ENCODE measurements at places on chromosomes 1 and 21. TPM values are rescaled to one million over a fixed set of nuclear protein-coding genes. Genes with fewer than 3 reads are reported as not detected.
A peak's percentile ranks its signal among the peaks of the same experiment; 100 is the strongest.

The CLDN14 gene
- not detected for total RNA-seq

The LRRC38 gene
- not detected for total RNA-seq

The OPRD1 gene
- total RNA-seq, result not detected

The KRTAP13-2 gene
- total RNA-seq, result not detected

The SCAF4 gene
- 20.0 TPM for total RNA-seq

The AIRE gene
- not detected for total RNA-seq

The ESRRG gene
- 135 TPM for total RNA-seq

The POGZ gene
- 17.4 TPM for total RNA-seq

The KANK4 gene
- 3.9 TPM for total RNA-seq

The CEP85 gene
- 10.3 TPM for total RNA-seq

The MYCL gene
- not detected for total RNA-seq

DNA sequence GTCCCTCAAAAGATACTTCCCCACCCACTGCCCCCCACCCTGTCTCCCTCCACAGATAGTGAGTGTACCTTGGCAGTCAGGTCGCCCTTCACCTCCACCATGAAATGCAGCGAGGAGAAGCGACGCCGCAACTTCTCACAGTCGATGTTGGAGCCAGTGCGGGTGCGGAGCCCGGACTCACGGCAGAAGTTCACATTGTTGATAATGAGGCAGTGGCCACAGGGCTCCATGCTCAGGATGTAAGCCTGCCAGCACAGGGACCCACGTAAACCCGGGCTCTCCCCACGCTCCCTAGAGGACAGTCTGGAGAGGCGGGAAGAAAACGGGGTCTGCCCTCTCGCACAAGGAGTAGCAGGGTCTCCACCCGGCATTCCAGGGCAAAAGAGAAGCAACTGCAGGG is 17.2 kb downstream of the CASP9 start:
- no peak overlapping the region for H3K4me3 ChIP-seq
- no peaks in the 10 kb centered on the region for H3K27me3 ChIP-seq
- peaks cover 61% of the 10 kb centered on the region for H3K36me3 ChIP-seq
- DNase-seq, result no peak
- no peak overlapping the region for H3K27ac ChIP-seq
- no peaks in the 10 kb centered on the region for H3K4me1 ChIP-seq

DNA sequence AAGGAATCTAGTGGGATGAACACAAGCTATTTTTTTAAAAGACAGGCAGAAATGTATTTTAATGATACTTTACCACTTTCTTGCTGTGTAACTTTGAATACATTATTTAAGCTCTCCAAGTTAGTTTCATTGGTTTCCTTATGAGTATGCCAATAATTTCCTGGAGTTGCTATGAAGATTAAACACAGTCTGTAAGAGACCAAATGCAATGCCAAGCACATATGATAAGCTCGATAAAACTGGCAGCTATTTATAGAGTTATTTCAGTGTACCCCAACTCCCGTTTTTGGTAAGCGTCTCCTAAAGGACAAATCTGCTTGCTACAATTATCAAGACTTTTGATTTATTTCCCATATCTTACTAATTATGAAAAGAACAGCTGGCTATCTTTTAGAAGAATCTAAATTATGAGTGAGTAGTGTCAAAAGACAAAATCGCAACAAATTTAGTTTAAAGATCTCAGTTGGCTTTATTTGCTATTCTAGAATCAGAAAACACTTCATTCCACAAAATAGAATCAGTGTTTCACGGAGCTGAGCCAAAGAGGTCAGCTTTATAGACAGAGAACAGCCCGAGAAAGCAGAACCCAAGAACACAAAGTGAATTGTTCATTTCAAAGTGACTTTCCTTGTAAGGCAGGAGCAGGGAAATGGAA is 7.2 kb upstream of the MAP10 start:
- no peak overlapping the region for H3K4me3 ChIP-seq
- no peak overlapping the region for H3K27ac ChIP-seq
- DNase-seq, result no peak
- no peaks in the 10 kb centered on the region for H3K27me3 ChIP-seq

DNA sequence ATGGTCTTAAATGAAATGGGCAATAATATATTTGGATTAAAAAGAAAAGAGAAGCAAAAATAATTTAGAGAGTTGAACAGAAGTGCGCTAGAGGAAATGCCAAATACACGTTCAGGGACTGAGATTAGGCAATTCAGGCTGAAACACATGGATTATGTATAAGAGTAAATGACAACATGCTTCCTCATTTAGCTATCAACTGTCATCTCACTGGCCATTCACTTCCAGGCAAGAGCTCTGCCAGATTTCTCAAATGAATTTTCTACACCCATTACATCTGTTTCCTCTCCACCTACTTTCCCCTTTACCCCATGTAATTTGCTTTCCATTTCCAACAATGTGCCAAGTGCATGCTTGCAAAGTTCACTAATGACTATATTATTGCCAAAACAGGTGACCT is 582.4 kb downstream of the LTN1 start:
- no peaks in the 10 kb centered on the region for H3K4me1 ChIP-seq
- H3K27ac ChIP-seq, result no peak overlapping the region
- H3K27me3 ChIP-seq, result no peaks in the 10 kb centered on the region
- no peak for DNase-seq
- no peaks in the 10 kb centered on the region for H3K36me3 ChIP-seq
- H3K4me3 ChIP-seq, result no peak overlapping the region

- H3K36me3 ChIP-seq, result no peaks in the 10 kb centered on the region
- H3K4me3 ChIP-seq, result no peak overlapping the region
- H3K27ac ChIP-seq, result no peak overlapping the region
These were observed 27.1 kb upstream of the PLXNA2 start for GRCh38 chr1:208271236-208271635.

DNA sequence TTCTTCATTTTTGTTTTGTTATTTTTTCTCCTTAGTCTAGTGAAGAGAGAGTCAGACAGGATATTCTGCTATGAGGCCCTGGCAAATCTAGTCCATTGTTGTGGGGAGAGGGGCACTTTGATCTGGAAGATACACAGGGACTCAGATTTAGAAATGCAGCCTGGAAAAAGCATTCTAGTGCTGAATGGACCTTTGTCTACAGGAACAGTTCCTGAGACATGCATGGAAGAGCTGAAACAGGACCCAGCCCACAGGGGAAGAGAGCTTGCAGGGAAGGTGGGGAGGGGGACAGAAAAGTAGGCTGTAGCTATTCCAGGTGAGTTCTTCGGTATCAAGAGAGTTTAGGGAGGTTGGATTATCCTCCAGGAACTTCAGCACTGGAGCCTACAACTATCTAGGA is 98.5 kb downstream of the AKT3 start:
- H3K27me3 ChIP-seq, result no peaks in the 10 kb centered on the region
- DNase-seq, result no peak
- H3K4me3 ChIP-seq, result no peak overlapping the region
- H3K36me3 ChIP-seq, result no peaks in the 10 kb centered on the region
- no peak overlapping the region for H3K27ac ChIP-seq
- peaks cover 20% of the 10 kb centered on the region for H3K4me1 ChIP-seq

- peaks cover 11% of the 10 kb centered on the region for H3K4me1 ChIP-seq
- H3K27ac ChIP-seq, result peak overlapping the region; percentile 64
- peaks cover 12% of the 10 kb centered on the region for H3K36me3 ChIP-seq
- peak overlapping the region; percentile 37 for H3K4me3 ChIP-seq
- DNase-seq, result no peak
- H3K27me3 ChIP-seq, result no peaks in the 10 kb centered on the region
These were observed 48.0 kb downstream of the TOR3A start for GRCh38 chr1:179129702-179130473.

DNA sequence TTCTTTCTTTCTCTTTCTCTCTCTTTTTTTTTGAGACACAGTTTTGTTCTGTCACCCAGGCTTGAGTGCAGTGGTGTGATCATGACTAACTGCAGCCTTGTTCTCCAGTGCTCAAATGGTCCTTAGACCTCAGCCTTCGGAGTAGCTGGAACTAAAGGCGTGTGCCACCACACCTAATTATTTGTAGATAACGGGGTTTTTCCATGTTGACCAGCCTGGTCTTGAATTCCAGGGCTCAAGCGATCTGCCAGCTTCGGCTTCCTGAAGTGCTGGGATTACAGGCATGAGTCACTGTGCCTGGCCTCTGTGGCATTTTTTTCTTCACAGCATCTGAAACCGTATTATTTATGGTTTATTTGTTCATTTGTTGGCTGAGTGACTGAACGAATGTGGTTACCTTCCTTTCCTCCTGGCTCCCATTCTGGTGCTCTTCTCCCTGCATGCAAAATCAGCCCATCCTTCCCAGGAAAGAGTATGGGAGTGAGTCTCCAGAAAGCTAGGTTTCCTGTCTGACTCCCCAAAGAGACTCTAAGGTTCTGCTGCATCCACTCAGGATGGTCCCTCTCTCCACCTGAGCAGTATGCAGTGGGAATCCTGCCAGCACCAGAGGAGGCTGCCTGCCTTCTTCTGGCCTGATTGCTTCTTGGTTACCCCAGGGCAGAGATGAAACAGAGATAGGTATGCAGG is 155.0 kb upstream of the BEND5 start:
- no peak overlapping the region for H3K4me3 ChIP-seq
- H3K4me1 ChIP-seq, result peaks cover 4% of the 10 kb centered on the region
- H3K36me3 ChIP-seq, result no peaks in the 10 kb centered on the region
- no peak overlapping the region for H3K27ac ChIP-seq
- no peaks in the 10 kb centered on the region for H3K27me3 ChIP-seq

GRCh38 chr1:75067975-75068374 is 66.2 kb upstream of the LHX8 start:
- no peaks in the 10 kb centered on the region for H3K36me3 ChIP-seq
- no peaks in the 10 kb centered on the region for H3K4me1 ChIP-seq
- H3K27ac ChIP-seq, result no peak overlapping the region
- DNase-seq, result no peak

DNA sequence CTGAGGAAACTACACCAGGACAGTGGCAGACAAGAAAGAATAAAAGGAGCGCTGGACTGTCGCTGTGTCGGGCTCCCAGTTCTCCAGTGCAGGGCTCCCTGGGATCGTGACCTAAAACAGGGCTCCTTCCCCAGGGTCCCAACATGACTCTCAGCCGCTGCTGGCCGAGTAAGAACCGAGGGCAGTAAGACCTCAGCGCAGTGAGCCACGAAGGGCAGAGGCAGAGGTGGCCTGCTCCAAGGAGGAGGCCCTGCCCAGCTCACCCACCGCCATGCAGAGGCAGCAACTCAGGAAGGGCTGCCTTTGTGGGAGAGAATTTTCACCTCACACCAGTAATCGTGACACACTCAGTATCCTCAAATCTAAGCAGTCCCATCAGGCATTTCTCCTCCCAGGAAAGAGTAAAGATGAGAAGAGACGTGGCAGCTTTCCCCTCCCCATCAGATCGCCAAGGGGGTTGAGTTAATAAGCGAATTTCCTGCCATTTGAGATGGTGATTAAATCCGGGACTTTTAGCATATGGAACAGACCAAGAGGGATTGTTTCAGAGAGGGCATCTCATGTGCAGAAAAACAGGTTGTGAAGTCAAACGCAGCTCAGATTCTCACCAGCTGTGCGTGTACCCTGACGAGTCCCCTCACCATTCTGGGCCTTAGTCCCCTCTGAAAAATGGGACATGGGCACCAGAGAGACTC is 19.8 kb upstream of the ARTN start:
- H3K4me3 ChIP-seq, result no peak overlapping the region
- DNase-seq, result no peak
- no peaks in the 10 kb centered on the region for H3K27me3 ChIP-seq
- H3K27ac ChIP-seq, result no peak overlapping the region

- H3K27ac ChIP-seq, result no peak overlapping the region
- peaks cover 24% of the 10 kb centered on the region for H3K4me1 ChIP-seq
- DNase-seq, result no peak
- no peaks in the 10 kb centered on the region for H3K27me3 ChIP-seq
- no peaks in the 10 kb centered on the region for H3K36me3 ChIP-seq
These were observed 27.6 kb downstream of the INPP5B start for GRCh38 chr1:37919277-37919676.

DNA sequence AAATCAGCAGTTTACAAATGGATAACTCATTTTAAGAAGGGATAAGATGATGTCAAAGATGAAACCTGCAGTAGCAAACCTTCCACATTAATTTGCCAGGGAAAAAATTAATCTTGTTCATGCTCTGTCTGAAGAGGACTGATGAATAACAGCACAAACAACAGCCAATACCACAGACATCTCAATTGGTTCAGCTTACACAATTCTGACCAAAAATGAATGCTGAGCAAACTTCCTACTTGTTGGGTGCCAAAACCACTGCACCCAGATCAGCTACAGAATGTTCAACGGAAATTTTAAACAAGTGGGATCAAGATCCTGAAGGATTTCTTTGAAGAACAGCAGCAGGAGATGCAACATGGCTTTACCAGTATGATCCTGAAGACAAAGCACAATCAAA is 98.3 kb downstream of the COQ8A start:
- H3K36me3 ChIP-seq, result peaks cover 8% of the 10 kb centered on the region
- H3K27me3 ChIP-seq, result no peaks in the 10 kb centered on the region
- DNase-seq, result no peak
- H3K4me1 ChIP-seq, result no peaks in the 10 kb centered on the region
- H3K4me3 ChIP-seq, result no peak overlapping the region

GRCh38 chr21:22363504-22363903 is 1365.3 kb downstream of the NCAM2 start:
- H3K4me3 ChIP-seq, result no peak overlapping the region
- H3K4me1 ChIP-seq, result no peaks in the 10 kb centered on the region
- no peaks in the 10 kb centered on the region for H3K36me3 ChIP-seq
- H3K27ac ChIP-seq, result no peak overlapping the region
- no peaks in the 10 kb centered on the region for H3K27me3 ChIP-seq

- H3K27me3 ChIP-seq, result no peaks in the 10 kb centered on the region
- DNase-seq, result no peak
- H3K4me1 ChIP-seq, result peaks cover 8% of the 10 kb centered on the region
- no peak overlapping the region for H3K4me3 ChIP-seq
- H3K36me3 ChIP-seq, result no peaks in the 10 kb centered on the region
- no peak overlapping the region for H3K27ac ChIP-seq
These were observed 62.1 kb upstream of the PDE9A start for GRCh38 chr21:42591170-42591869.

- peak overlapping the region; percentile 61 for H3K27ac ChIP-seq
- no peaks in the 10 kb centered on the region for H3K27me3 ChIP-seq
- DNase-seq, result peak; percentile 70
These were observed 100.9 kb downstream of the TSEN15 start for GRCh38 chr1:184152434-184152898.

GRCh38 chr1:113674591-113674990 is 84.7 kb downstream of the PHTF1 start:
- no peaks in the 10 kb centered on the region for H3K27me3 ChIP-seq
- no peaks in the 10 kb centered on the region for H3K4me1 ChIP-seq
- no peak overlapping the region for H3K27ac ChIP-seq
- no peak overlapping the region for H3K4me3 ChIP-seq

- no peak overlapping the region for H3K4me3 ChIP-seq
- H3K36me3 ChIP-seq, result no peaks in the 10 kb centered on the region
- no peaks in the 10 kb centered on the region for H3K27me3 ChIP-seq
- H3K27ac ChIP-seq, result no peak overlapping the region
These were observed 76.0 kb downstream of the MAP3K7CL start for GRCh38 chr21:29206445-29206844.

- peaks cover 4% of the 10 kb centered on the region for H3K27me3 ChIP-seq
- no peaks in the 10 kb centered on the region for H3K36me3 ChIP-seq
- DNase-seq, result no peak
- no peak overlapping the region for H3K4me3 ChIP-seq
- H3K4me1 ChIP-seq, result peaks cover 11% of the 10 kb centered on the region
- no peak overlapping the region for H3K27ac ChIP-seq
These were observed 3.9 kb upstream of the SKI start for GRCh38 chr1:2224170-2224584.

- H3K27ac ChIP-seq, result no peak overlapping the region
- no peak overlapping the region for H3K4me3 ChIP-seq
- H3K27me3 ChIP-seq, result no peaks in the 10 kb centered on the region
- no peaks in the 10 kb centered on the region for H3K4me1 ChIP-seq
- DNase-seq, result no peak
These were observed 306.3 kb upstream of the DUSP10 start for GRCh38 chr1:222048094-222048595.

- H3K36me3 ChIP-seq, result no peaks in the 10 kb centered on the region
- H3K27me3 ChIP-seq, result no peaks in the 10 kb centered on the region
- H3K4me3 ChIP-seq, result no peak overlapping the region
- peak; percentile 14 for DNase-seq
- peak overlapping the region; percentile 54 for H3K27ac ChIP-seq
These were observed 12.2 kb downstream of the TXNIP start for GRCh38 chr1:145983960-145984830.

All from stomach (tissue), 19 donors.